ENCODE measurements at places on chromosomes 11 and 22.

GRCh38 chr11:56089697-56090096 is 3.4 kb upstream of the OR8I2 start:
- no peak for DNase-seq

DNA sequence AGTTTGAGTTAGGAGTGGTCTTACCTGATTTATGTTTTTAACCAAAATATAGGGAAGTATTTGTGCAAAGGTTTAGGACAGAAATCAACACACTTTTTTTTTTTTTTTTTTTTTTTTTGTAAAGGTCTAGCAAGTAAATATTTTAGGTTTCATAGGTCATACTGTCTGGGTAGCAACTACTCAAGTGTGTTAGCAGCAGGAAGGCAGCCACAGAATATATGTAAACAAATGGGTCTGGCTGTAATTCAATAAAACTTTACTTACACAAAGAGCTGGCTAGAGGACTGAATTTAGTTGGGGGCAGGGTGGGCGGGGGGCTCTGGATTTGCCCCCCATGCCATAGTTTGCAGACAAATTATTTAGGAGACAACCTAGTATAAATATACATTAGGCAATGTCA is 510.4 kb downstream of the NELL1 start:
- no peak for DNase-seq

DNA sequence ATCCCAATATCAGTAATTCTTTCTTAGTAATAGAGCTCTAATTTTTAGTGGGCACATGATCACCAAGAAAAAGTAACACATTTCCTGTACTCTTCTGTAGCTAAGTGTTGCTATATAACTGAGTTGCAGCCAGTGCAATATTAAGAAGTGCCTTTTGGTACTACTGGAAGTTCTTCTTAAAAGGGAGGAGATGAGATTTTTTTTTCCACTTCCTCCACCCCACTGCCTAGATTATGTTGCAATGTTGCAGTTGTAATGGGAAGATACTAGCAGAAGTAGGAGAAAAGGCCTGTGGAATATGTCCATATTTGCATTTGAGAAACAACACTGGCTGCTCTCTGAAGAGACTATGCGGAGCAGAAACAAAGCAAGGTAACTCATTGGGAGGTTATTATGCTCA is 280.6 kb upstream of the ANO5 start:
- DNase-seq, result no peak

DNA sequence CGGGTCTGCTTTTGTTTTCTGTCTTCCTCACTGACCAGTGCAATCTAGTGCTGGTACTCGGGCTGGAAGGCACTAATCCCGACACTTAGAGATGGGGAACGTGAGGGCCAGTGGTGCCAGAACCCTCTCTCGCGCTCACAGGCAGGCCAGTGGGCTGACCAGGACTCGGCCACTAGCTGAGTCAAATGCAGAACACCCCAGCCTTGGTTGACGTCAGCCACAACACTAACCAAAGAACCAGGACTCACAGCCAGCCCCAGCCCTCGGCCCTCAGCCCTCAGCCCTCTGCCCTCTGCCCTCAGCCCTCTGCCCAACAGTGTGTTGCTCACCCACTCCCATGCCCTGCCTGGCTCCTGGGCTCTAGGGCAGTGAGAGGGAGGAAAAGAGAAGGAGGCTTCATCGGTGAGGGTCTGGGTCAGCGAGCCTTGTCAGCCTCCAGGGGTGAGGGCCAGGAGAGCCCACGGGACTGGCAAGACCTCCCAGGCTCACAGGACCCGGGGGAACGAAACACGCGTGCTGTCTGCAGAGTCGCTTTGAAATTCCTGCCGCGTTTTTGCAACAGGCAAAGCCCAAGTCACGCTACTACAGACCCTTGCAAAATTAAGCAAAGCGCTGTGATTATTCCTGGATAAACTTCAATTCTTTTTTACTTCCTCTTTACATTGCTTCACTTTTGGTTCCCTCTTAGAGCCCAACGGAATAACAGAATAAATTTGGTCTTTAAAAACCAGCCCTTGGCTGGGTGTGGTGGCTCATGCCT is 27.5 kb downstream of the KIAA0930 start:
- peak; percentile 77 for DNase-seq

DNA sequence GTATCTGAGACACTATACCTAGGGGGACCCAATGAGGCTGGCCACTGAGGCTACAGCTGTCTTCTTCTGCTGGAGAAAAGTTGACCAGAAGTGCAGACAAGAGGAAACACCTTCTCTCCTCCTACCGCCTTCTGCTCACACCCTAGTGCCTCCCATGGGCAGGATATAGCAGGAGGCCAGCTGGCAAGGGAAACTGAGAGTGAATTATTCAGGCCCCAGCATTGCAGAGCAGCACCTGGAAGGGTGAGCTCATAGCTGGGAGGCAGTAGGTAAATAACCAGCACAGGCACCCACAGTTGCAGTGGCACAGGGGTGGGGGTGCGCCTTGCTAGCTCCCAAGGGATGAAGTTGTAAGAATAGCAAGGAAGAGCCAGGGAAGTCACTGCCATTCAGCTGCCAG is 267.4 kb upstream of the NCAM1 start:
- DNase-seq, result no peak

GRCh38 chr11:88656283-88656682 is 318.7 kb upstream of the CTSC start:
- no peak for DNase-seq

DNA sequence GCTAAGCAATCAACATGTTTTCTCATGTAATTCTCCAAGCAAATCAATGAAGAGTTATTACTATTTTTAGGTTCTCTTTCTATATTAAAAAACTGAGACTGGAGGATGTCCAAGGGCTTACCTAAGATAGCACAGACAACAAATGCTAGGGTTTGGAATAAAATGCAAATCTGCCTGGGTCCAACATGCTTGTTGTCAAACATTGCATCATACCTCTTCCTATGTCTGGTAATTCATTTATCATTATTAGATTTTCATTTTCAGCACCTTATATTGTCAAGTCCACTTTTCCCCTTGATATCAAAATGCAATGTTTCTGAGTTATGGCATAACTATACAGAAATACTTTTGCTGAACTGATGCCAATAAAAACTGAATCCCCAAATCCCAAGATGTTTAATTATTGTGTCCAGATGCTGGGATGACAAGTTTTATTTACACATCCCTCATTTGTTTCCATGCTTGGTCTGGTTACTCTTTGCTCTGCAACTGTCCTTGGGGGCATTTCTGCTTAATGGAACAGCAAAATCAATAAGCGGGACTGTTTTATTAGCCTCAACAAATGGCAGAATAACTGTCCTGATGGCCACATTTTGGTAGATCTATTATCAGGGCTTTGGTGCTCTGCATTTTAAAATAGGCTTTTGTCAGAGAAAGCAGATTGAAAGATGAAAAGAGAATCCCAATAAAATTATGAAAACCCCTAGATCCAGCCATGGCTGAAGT is 86.0 kb downstream of the C11orf87 start:
- DNase-seq, result no peak

Data from GM03348 (cell line).